Body of pancreas (tissue), 4 donors: ENCODE measurements at places on chromosomes 7 and 10.

- DNase-seq = no peak
Observed at GRCh38 chr7:716636-717035, 9.9 kb upstream of the DNAAF5 start.

DNA sequence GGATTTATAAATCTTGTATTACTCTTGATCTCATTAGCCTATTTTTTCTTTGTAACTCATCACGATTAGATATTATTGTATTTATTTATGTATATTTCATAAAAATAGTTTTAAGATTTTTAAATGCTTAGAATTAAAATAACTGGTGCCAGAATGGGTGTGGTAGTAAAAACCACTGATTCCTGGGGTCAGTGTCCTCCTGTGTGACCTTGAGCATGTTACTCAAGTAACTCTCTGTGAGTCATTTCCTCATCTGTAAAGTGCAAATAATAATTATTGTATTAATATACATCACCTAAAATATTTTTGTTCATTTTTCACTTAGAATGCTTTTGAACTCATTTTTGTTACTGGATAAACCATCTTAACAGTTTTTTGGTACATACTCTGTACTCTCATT lies 91.3 kb upstream of the TMEM229A start:
- DNase-seq = no peak

DNA sequence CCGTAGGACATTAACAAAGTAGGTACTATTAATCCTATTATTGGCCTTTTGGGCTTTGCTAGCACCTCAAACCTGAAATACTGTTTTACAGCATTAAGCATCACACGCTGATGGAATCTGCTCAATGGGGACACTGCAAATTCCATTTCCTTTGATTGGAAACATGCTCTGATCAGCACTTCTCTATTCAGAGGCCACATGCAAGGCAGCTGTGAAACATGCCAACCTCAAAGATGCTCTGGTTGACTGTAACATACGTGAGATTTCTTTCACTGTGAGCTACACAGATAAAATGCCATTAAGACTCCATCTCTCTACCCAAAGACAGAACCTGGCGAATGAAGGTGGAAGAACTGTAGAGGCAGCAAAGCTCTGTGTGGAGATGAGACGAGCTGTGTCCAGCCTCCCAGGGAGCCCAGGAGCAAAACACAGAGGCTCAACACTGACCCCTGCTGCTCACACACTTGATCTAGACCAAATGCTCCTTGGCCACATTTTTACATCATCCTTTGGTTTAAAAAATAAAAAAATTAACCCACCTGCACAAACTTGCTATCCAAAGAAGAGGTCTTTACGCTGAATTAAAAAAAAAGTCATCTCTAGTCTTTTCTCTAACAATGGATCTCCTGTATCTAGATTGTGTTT lies 8.0 kb downstream of the RSU1 start:
- peak; percentile 35 for DNase-seq

DNA sequence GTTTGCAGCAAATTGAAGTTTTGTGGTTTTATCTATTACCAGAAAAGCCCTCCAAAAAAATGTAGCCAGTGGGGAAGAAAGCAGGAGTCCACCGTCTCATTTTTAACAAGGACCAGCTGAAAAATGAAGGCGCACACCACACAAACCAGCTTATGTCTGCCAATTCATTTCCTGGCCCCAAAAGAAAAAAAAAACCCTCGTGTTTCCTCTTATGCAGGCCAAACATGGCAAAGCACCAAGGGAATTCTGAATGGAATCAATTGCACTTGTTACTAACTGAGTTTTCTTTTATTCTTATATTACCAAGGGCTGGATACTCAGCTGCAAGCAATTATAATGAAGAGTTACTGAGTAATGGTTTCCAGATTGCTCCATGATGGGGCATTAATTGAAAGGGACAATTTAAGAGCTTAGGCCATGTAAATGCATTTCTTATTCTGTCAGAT lies 428.3 kb upstream of the NPVF start:
- no peak for DNase-seq

GRCh38 chr7:115844857-115845256 lies 185.7 kb downstream of the TFEC start:
- no peak for DNase-seq

DNA sequence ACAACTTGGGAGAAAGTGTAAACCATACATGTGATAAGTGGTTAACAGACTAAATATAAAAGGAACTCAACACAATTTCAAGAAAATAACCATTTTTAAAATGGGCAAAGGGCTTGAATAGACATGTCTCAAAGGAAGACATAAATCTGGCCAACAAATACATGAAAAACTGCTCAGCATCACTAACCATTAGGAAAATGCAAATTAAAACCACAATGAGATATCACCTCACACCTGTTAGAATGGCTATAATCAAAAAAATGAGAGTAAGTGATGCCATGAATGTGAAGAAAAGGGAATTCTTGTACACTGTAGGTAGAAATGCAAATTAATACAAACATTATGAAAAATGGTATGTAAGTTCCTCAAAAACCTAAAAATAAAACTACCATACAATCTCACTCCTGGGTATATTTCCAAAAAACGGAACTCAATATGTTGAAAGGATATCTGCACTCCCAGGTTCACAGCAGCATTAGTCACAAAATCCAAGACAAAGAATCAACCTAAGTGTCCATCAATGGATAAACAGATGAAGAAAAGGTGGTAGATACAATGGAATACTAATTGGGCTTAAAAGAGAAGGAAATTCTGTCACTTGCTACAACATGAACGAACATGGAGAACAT lies 5.6 kb downstream of the SNX13 start:
- DNase-seq = no peak

GRCh38 chr10:3889961-3890522 lies 105.0 kb upstream of the KLF6 start:
- DNase-seq = peak; percentile 43

DNA sequence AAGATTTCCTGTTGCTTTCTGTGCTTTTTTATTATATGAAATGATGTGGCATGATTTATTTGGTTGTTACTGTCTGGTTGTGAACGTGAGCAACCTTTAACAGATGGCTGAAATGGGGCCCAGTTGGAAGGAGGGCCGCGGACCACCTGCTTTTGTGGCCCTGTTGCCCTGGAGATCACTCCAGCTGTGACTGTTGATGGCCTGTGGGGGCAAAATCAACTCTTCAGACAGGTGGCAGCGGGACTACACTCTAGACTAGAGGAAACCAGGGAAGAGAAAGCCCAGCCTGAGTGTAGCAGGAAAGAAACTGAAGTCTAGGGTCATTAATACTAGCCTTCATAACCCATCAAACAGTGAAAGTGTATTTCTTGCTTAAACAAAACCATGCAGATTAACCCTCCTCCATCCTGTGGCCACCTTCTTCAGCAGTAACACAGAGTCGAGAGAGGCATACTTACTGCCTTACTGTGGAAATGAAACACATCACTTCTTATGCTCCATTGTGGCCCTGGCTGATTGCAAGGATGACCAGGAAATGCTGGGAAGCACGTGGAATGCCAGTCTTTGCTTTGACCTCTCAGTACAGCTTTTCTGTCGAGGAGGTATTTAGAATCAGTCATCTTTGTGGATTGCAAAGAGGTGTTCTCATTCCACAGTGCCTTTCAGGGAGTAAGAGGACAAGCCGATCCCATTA lies 80.5 kb downstream of the CCNY start:
- DNase-seq = no peak

DNA sequence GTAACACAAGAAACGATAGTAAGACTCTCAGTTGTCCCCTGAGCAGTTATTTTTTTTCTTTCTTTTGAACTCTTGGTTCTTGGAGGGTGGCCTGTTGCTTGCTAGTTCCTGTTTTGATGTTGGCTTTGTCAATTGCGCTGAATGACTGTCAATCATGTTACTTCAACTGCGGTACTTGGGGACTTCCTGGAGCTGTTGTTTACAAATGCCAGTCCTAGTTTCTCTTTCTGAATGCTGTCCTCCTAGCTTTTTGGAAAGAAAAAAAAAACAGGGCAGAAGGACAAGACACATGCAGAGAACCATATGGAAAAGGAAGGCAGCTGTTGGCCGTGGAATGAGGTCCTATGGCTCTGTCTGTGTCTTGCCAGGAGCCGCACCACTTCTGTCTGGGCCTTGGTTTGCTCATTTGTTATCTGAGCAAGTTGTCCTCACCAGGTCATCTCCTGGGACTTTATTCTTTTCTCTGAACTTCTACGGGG lies 7.0 kb upstream of the PDCD4 start:
- no peak for DNase-seq

GRCh38 chr10:34049887-34050286 lies 715.4 kb upstream of the NRP1 start:
- DNase-seq = no peak

DNA sequence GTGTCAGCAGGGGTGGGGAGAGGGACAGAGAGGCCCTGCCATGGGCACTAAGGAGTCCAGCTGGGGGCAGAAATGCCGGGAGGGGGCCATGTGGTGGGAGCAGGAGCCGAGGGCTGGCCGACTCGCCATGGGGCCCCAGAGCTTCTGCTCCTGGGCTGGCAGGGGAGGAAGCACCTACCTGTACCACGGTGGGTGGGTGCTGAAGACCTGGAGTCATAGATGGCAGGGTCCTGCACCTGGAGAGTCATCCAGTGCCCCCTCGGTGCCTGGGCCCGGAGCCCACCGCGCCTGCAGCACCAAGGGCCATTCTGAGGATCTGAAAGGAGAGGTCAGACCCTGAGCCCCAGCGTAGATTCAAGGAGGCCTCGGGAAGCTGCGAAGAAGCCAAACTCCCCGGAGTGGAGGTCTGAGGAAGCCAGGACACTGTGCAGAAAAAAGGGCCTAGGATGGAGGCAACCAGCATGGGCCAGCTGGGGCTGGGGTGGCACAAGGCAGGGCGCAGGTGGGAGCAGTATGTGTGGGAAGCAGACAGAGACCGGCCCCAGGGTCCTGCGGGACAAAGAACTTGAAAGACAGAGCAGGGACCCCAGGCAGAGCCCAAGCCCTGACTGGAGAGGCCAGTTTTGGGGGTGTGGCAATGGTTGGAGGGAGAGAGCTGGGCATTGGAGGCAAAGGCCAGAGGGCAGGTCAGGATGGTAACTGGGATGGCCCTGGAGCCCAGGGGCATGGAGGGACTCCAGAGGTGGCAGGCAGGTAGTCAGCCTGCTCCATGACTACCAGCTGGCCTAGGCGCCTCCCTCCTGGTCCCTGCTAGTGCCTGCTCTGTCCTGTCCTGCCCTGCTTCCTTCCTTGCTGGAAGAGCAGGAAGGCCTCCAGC lies 26.7 kb upstream of the SMARCD3 start:
- DNase-seq = no peak

DNA sequence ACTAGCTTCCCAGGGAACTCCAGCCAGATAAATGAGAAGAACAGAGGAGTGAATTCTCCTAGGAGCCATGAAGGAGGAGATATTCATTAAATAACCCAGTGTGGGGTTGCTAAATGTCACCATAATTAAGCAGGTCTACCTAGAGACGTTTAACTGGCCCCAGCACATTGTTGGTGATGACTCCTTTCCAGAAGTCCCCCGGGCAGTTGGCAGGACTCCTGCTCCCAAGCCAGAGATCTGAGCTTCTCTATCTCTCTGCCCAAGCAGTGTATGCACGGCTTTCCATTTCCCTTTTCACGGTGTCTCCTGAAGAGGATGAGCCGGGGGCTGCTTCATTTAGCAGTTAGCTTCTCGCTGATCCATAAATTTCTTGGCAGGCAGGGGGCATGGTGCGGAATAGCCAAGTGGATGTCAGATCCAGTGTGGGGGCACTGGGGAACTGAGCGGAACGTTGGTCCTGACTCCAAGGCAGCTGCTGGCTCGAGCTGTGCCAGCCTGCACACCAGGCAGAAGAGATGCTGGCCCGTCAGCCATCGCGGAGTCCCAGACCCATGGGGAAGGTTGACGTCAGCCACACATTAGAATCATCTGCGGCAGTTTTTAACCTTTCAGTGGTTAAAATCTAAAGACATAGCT lies 142.0 kb upstream of the NPY start:
- DNase-seq = no peak

DNA sequence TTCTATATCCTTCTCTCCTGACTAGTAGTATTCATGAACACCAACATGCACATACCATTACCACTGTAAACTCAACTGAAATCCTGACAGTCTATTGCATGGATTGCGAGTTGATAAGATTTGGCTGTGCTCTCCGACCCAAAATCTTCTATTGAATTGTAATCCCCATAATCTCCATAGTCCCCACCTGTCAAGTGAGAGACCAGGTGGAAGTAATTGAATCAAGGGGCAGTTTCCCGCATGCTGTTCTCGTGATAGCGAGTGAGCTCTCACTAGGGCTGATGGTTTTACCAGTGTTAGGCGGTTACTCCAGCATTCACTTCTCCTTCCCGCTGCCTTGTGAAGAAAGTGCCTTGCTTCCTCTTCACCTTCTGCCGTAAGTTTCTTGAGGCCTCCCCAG lies 261.8 kb downstream of the PHF14 start:
- DNase-seq = no peak

DNA sequence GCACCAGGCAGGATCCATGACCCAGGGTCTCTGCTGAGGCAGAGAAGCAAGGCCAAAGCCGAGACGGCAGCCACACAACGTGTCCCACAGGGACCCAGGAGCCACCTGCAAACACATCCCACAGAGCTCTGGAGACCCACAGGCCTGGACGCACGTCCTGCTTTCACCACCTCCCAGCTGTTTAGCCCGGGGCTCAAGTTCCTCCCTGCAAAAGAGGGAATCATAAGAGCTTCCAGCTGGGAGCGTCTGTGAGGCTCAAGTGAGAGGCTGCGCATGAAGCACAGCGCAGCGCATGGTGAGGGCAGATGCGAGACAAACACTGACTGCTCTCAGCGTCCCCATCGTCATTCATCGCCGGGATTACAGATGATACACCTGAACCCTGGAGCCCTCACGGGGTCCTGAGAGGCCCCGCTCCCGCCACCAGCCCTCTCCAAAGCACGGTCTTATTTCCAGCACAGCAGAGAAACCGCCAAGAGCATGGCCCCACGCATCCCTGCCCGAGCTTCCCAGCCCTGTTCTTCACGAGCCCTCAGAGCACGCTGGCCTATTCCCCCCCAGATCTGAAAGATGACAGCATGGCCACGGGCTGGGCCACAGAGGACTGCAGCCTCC lies 88.7 kb downstream of the MAD1L1 start:
- no peak for DNase-seq

GRCh38 chr10:63071145-63071544 lies 62.0 kb upstream of the NRBF2 start:
- DNase-seq = no peak
